ENCODE measurements at places on chromosomes 4 and X.

GRCh38 chr4:56650262-56651055, 30.6 kb downstream of the HOPX start:
- no peak for DNase-seq

DNA sequence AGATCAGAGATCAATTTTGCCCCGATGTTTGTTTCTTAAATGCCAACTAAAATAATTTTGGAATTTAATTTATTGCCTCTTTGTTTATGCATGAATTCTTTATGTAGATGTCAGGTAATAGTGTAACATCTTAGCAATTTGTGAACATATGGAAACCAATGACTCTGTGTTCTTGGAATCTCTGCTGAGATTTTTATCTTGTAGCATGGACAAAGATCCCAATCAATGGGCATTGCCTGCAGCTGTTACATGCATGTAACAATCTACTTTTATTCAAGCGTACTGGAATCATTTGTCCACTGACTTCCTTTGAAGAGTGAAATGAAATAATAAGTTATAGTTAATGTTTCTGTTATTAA, 61.6 kb upstream of the ARSJ start:
- no peak for DNase-seq

GRCh38 chrX:13898083-13898482, 81.2 kb upstream of the GPM6B start:
- DNase-seq = no peak

DNA sequence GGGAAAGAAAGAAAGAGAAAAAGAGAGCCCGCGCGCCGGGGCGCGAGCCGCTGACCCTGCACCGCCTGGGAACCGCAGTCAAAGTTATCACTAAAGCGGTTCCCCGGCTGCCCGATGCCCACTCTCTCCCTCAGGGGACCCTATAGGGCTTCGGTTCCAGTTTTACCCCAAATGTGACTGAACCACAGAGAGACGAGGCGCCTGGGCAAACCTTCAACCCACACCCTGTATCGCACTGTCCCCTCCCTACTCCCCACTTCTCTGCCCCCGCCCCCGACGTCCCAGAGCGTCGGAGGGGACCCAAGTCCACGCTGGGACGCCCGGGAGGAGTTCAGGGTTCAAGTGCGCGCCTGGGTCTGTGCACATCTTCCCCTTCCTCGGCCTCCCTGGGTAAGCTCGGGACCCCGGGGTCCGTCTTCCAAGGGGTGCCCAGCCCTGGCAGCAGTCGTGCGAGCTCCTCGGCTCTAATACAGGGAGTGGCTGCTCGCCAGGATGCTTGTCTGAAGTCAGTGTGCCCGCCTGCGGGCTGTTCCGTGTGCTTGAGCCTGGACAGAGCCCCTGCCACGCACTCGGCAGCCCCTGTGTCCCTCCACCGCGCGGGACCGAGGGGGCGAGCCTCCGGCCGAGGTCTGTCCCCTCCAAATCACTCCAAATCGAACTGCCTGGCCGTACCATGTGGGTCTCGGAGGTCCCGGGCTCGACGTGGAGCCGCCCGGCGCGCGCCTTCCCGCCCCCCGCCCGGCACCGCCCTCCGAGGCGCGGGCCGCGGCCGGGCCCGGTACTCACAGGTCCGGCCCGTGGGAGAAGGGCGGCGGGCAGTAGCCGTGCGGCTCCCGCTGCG, 960 bp downstream of the TRPC3 start:
- no peak for DNase-seq

GRCh38 chrX:82585868-82586267, 922.2 kb upstream of the POU3F4 start:
- DNase-seq = no peak

GRCh38 chr4:48223633-48224295, 45.9 kb downstream of the TEC start:
- DNase-seq = peak; percentile 31

- DNase-seq = peak; percentile 19
Observed at GRCh38 chr4:134544303-134544770, 342.7 kb upstream of the PABPC4L start.

- no peak for DNase-seq
Observed at GRCh38 chr4:54172156-54172555, 56.9 kb upstream of the PDGFRA start.

DNA sequence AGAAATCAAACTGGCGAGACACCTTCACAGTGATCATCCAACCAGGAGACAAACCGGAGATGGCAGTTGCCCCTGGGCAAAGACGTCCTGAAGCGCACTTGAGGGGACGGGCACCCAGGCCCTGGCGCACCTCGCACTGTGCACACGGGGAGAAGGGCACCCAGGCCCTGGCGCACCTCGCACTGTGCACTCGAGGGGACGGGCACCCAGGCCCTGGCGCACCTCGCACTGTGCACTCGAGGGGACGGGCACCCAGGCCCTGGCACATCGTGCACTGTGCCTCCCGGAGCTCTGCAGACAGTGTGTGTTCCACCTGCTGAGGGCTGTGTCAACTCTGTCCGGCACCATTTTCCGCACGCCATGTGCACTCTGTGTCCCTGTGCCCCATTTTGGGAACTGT, 34.6 kb upstream of the CPLX1 start:
- DNase-seq = no peak

DNA sequence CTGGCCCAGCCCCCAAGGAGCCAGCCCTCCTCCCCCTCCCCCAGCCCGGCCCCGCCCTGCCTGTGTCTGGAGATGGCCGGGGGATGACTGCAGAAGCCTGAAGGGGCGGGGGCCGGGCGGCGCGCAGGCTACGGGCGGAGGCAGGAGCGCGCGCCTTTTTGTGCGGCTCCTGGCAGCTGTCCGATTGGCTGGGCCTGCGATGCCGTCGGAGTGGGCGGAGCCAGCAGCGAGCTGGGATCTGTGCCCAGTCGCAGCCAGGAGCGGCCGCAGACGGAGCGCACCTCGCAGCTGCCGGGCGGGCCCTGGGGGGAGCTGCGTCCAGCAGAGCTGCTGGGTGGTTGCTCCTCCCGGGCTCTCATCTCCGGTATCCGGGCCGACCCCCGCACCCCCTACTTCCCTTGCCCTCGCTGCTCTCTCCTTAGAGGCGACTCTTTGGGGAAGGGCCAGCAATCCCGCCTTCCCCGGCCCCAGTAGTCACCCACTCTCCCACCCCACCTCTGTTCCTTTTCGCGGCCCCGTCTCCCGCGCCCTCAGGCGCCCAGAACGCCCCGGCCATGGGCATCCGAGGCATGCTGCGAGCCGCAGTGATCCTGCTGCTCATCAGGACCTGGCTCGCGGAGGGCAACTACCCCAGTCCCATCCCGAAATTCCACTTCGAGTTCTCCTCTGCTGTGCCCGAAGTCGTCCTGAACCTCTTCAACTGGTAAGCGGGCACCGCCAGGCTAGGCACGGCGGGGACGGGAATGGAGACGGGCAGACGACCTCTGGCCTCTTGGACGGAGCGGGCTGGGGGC, at the start of gene GABRQ:
Gene GABRQ, plus strand, starts transcription at position 247 of the 794 bp plus-strand sequence. Its CDS starts 308 bp downstream, at position 555.
- no peak for DNase-seq

GRCh38 chrX:34487364-34487763, 169.7 kb downstream of the TMEM47 start:
- no peak for DNase-seq

DNA sequence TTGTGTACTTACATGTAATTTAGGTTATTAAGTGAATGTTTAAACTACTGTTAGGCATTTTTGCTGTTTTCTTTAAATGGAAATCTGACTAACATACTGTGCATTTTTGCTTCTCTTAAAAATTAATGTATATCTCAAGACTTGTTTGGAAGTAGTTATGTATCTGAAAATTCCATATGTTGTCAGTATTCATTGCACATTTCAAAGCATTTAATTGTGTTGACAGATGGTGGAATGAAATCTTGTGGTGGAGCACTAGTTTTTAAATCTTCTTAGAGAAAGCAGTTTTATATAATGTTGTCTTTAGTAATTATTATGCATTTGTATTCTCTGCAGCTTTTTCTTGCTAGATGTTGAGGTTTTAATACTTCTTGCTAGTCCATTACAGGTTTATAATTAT, 71.5 kb upstream of the MSANTD1 start:
- DNase-seq = no peak

DNA sequence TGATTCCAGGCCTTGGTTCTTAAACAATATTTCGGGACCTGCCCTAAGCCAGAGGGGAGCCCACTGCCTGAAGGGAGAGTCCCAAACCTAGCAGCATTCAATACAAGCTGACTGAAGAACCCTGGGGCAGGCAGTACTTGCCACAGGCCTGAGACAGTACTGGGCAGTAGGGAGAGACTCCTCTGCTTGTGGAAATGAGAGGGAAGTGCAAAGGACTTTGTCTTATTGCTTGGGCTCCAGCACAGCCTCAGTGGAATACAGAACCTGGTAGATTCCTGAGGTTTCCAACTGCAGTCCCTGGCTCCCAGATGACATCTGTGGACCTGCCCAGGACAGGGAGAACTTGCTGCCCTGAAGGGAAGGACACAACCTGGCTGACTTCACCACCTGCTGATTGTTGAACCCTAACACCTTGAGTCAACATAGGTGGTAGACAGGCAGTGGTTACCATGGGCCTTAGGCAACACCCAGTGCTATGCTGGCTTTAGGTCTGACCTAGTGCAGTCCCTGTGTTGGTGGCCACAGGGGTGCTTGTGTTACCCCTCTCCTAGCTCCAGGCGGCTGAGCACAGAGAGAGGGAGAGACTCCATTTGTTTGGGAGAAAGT, 20.3 kb upstream of the ABCG2 start:
- DNase-seq = no peak

DNA sequence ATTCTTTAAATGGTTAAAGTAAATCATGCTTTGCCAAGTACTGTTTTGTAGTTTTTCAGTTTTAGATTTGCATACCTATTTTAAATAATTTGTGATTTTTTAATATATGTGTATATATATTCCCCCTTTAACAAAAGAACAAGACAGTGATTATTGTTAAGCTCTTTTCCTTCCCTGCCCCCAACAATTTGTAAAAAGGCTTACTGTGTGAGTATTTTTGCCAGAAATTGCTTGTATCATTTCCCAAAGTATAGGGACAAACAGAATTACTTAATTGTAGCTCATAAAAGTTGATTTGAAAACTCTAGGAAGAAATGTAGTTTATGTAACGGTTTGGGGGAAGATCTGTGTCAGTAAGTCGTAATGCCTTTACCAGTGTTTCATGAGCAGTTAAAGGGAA, 19.0 kb downstream of the CPEB2 start:
- DNase-seq = no peak

DNA sequence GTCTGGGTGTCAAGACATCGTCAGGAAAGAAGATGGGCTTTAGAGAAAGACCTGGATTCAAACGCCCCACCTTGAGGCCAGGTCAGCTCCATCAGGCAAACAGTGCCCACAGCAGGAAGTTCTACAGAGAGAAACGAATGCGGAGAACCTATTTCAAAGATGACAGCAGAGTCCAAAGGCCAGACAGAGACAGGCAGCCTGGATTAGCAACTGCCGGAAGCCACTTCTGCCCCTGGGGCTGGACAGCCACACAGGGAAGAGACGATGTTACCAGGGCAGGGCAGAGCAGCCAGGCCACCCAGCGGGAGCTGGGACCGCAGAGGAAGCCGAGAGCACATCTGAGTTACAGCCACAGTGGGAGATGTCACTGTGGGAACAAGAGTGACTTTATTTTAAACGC, 1.2 kb downstream of the C4orf50 start:
- peak; percentile 5 for DNase-seq

DNA sequence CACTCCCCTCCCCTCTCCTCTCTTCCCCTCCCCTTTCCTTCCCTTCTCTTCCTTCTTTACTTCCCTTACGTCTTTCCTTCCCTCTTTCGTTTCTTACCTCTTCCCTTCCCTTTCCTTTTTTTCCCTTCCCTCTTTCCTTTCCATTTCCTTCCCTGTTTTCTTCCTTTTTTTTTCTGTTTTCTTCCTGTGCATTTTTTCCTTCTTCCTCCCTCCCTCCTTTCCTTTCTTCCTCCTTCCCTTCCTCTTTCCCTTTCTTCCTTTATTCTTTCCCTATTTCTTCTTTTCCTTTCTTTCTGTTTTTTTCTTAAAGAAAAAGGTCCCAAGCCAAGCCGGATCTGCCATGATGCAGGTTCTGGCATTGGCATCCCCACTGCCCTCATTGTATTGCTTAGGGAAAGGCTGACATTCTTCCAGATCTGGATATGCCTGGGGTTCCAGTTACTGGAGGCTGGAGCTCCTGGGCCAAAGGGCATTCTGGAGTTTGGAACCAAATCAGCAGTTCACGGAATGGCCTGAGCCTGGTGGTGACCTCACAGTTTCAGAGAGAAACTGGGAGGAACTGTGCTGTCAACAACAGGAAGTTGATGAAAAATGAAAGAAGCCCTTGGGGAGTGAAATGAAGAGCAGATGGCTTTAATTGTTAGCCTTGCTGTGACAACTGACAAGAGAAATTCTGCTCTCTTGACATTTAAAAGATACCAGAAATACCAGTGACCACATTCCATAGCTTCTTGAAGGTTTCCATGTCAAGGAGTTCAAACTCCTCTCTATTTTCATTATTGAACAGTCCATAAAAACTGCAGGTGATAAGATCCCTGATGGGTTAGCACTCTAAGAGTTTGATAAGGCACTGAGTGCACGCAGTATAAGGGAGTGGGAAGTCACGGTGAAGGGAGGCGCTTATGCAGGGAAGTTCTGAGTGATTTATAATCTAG, 622.1 kb downstream of the SPRY1 start:
- no peak for DNase-seq

DNA sequence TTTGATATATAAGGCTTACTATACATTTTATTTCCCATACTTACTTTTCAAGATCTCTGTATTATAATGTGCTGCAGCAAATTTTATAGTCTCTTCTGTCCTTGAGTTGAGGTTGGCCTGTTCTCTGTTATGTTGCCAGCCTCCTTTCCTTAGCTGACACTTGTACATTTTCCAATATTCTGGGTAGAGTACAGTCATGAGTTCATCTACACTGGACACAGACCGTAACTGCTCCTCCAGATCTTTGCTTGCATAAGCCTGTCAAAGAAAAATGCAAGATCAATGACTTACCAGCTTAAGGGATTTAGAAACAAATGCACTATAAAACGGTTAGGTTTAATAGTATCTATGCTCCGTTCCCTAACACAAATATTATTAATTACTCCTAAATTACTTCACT, 63.2 kb downstream of the VEGFC start:
- DNase-seq = no peak

DNA sequence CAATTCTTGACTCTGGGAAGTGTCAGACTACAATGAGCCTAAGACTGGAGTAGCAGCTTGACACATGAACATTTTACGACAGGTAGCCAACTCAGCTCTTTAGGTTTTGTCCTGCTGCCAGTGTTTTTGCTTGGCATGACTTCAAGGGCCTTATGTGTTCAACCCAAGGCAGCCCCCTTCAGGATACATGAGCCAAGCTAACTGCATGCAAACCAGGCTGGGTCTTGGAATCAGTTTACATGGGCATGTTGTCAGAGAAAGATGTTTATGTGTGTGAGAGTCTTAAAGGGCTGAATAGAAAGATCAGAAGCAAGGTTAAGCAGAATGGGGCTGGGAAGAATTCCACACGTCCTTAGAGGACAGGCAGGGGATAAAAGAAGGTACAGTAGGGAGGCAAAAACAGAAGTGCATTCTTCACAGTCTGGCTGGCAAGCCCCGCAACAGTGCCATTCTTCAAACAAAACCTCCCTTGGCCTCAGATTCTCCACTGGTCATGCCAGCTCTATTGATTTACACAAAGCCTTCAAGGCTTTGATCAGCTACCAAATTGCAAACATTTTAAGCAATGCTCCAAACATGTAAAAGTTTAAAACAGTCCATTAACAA, 97.3 kb downstream of the NKX6-1 start:
- DNase-seq = no peak

Data from LoVo (cell line).